Activated CD4-positive, alpha-beta T cell treated with anti-CD3 and anti-CD28 coated beads for 24 hours (primary cell): ENCODE measurements at places on chromosomes 13 and 19.

GRCh38 chr19:56477429-56478338, 539 bp upstream of the ZNF667 start:
- no peak for DNase-seq

DNA sequence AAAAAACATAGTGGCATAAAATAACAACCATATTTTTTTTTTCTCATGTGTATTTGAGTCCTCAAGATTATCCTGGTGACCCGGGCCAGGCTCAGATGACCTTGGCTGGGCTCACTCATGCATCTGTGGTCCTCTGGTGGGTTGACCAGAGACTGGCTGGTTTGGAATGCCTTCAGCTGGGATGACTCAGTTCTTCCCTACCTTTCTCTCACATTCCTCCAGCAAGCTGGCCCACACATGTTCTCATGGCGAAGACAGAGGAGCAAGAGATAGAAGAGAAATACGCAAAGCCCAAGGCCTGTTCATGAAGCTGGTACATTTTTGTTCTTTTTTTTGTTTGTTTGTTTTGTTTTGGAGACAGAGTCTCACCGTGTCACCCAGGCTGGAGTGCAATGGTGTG, 14.3 kb upstream of the ZNF541 start:
- DNase-seq, result no peak

- no peak for DNase-seq
Observed at GRCh38 chr13:46531953-46532352, 21.0 kb upstream of the LRCH1 start.

- no peak for DNase-seq
Observed at GRCh38 chr13:68597641-68598040, 1367.5 kb upstream of the PCDH9 start.

- DNase-seq, result no peak
Observed at GRCh38 chr19:35609851-35610353, 2.6 kb upstream of the HAUS5 start.

- DNase-seq, result no peak
Observed at GRCh38 chr13:30665638-30666037, 47.9 kb downstream of the USPL1 start.

DNA sequence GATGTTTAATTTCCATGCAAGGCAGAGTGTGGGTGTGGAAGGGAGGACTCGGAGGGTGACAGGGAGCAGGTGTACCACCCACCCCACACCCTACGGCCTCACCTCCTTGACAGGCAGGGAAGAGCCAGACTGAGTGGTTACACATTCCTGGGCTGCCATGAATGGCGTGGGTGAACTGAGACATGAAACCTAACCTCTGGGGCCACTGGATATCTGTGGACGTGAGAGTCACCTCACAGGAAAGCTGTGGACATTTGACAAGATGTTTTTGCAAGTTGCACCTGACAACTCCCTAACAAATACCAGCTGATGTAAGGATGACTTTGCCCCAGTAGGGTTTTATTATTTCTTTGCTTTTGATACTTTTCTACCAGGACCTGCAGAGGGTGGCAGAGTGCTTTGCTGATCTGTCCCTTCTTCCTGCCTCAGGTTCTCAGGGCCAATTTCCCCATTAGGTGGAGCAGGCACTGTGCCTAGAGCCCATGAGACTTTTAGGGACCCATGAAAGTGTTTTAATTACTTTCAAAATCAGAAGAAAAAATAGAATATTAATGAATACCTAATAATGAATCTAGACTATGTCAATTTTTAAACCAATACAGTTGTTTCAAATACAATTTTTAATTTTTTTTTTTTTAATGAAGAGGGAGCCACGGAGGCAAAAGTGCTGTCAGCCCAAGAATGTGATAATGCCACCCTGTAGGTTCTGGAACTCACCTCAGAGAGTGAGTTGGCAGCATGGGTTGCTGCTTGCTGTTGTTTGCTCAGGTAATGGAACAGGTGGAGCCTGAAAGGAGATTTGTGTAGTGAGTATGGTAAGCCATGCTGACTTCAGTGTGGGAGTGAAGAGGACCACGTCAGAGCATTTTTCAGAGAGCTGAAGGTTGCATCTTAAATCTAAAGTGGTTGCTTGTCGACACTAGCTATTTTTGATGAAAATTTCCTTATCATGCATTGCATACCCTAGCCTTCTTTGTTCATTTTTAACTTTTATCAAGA, 58.0 kb upstream of the CYSLTR2 start:
- peak; percentile 10 for DNase-seq

GRCh38 chr19:57338877-57339276, 12.2 kb upstream of the ZNF304 start:
- DNase-seq, result no peak

- DNase-seq, result no peak
Observed at GRCh38 chr13:33213797-33214196, 71.8 kb downstream of the STARD13 start.

GRCh38 chr13:111187960-111188541, 72.9 kb downstream of the ARHGEF7 start:
- no peak for DNase-seq

GRCh38 chr19:47418692-47419029, 666 bp downstream of the MEIS3 start:
- DNase-seq, result no peak

DNA sequence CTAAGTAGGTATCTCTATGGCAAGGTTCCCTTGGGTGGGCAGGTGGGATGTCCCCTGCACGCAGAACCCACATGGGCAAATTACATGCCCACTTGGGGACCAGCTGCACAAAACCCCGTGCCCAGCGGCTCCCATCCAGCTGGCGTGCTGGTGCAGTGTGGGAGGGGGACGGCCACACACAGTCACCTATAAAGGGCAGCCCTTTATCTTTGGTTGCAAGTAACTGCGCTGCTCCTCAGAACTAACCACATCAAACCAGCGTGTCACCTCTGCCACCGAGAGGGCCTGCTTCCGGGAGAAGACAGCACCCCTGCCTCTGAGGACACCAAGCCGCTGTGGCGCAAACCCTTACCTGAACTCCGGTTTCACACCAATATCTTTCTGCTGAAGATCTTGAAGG, 32.2 kb downstream of the ANKRD27 start:
- peak; percentile 45 for DNase-seq

- DNase-seq, result no peak
Observed at GRCh38 chr13:82627183-82627582, 1255.1 kb downstream of the SLITRK1 start.

DNA sequence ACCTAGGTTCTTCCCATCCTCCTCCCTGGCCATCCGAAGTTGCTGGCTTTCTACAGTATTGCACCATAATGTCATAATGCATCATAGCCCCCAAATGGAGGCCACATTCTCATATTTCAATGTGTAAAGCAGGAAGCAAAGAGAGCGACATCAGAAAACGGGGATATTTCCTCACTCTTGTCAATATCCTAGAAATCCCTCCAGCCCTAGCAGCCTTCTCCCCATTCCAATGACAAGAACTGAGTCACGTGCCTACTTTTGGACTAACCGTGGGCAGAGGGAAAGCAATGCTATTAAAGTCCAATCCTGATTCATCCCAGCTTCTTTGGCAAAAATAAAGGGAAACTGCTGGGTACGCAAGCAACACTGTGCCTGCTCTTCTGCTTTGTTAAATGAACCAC, 4.3 kb upstream of the RAP2A start:
- DNase-seq, result no peak

GRCh38 chr19:53308339-53308811, 25.2 kb upstream of the ZNF845 start:
- DNase-seq, result no peak

DNA sequence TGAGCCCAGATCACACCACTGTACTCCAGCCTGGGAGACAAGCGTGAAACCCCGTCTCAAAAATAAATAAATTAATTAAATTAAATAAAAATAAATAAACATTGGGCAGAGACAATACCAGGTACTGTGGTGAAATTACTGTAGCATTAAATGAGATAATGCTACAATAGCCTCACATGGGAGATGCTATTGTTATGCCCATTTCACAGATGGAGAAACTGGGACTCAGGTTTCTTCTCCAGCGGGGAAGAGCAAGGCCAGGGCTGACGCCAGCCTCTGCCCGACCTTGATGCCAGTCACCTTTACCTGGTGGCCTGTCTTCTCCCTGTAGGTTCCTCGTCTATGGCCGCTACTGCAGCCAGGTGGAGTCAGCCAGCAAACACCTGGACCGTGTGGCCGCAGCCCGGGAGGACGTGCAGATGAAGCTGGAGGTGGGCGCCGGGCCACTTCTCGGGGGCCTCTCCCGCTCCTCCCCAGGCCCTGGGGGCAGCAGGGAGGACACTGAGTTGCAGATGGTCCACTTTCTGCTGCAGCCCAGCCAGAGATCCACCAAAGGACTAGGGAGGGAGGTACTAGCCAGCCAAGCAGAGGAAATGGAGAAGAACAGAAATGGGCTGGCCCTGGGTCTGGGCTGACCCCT, 53.9 kb downstream of the VAV1 start:
- no peak for DNase-seq

DNA sequence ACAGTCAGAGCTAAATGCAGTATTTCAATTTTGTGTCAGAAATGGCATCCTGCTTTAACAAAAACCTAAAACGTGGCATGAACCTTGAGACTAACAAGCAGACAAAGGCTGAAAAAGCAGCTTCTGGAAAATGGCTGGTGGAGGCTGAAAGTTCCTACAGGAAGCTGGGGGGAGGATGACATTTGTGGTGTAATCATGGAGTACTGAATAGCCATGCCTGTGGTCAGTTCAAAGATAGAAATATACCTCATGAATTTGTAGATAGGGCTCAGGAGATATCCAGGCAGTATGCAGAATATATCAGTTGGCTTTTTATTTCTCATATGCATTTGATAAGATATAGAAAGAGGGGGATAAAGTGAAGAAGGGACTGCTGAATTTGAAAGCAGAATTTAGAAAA, 181.7 kb downstream of the UQCRFS1 start:
- no peak for DNase-seq

DNA sequence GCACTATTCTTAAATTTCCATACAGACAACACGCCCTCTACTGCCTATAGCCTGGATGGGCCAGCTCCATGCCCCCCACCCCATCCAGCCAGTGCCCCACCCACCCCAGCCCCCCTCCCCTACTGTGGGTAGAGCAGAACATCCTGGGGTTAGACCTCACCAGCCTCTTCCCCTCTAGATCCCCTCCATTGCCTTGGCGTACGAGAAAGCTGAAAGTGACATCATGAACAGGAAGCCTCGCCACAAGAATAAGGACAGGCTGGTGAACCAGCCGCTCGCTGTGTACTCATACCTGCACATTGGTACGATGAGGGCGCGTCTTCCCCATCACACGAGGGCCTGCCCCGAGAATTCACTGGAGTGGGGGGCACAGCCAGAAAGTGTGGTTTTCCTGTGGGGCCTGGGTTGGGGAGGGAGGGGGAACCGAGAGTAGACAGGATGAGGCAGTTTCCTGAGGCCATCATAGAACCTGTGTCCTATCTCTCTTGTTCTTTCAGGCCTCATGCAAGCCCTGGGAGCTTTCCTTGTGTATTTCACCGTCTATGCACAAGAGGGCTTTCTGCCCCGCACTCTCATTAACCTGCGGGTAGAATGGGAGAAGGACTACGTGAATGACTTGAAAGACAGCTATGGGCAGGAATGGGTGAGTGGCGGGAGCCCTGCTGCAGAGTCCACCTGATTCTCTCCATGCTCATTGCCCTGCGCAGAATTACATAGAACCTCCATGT, 29.1 kb downstream of the ATP12A start:
- DNase-seq, result peak; percentile 27

GRCh38 chr13:94122300-94122915, 357.1 kb downstream of the DCT start:
- no peak for DNase-seq

DNA sequence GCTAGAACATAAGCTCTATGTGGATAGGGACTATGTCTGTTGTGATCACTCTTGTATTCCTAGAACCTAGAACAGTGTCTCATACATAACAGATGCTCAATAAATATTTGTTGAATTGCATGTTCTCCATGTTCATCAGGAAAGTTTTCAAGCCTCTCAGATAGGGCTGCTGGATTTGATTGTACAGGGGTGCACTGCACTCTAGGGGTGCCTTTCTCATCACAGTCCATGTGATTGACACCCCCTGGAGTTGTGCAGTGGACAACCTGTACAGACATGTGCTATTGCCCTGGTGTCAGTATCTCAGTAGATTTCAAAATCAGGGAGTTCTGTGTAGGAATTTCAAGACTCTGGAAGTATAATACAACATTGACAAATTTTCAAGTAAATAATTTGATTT, 58.9 kb downstream of the MBNL2 start:
- no peak for DNase-seq

- no peak for DNase-seq
Observed at GRCh38 chr19:54558339-54558738, 15.3 kb upstream of the LILRA2 start.

GRCh38 chr19:32599736-32600157, 18.8 kb downstream of the PDCD5 start:
- peak; percentile 6 for DNase-seq

GRCh38 chr19:15869109-15869555, 28.7 kb downstream of the CYP4F2 start:
- DNase-seq, result peak; percentile 7

DNA sequence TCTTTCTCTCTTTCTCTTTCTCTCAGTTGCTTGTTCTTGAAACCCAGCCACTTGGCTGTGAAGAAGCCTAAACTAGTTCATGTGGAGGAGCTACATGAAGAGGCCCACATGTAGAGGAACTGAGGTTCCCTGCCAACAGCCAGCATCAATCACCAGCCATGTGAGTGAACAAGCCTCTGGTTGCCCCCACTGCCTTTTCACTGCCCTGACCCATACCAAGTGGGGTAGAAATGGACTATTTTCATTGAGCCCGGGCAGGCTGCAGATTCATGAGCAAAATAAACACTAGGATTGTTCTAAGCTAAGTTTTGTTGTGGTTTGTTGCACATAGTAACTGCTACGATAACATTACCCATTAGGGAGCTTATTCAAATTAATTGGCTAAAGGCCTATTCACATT, 78.7 kb upstream of the FAM216B start:
- DNase-seq, result no peak

GRCh38 chr13:112392719-112393118, 16.6 kb downstream of the SPACA7 start:
- DNase-seq, result no peak

GRCh38 chr19:44723299-44723951, 24.5 kb downstream of the CEACAM16 start:
- DNase-seq, result no peak

DNA sequence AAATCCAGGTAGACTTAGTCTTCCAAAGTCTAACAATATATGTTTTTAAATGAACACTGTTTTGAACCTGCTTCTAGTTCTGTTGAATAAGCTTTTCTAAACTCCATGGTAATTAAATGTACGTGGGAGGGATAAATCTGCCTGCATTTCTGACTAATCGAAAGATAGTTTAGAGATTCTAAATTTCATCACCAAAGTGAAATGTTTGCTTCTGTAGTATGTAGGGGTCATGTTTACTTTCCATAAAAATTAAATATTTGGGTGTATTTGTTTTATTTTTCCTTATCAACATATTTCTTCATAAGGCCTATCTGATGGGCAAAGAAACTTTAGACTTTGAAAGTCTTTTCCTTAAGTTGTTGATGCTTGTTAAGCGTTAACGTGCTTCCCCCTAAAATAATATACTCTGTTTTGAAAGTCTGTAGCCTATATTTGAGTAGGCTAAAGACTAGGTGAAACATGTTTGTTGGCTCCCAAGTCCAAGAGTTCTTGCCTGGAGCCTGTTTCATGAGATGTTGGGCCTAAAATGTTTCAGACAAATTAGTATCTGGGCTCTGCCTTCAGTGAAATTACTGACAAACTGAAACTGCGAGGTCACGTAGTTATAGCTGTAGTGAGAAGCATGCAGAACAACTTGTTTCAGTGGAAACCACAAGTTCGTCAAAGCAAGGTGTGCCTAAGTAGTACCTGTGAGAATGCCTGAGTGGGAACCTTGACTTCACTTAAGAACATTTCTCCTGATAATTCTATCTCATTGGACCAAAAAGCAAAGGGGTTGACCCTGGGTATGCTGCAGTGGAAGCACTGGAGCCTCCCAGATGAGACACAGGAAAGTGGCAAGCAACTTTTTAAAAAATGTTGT, 126.2 kb downstream of the LMO7 start:
- no peak for DNase-seq
